Muscle of leg (tissue), 16 donors: ENCODE measurements at places on chromosomes 3 and 15.

DNA sequence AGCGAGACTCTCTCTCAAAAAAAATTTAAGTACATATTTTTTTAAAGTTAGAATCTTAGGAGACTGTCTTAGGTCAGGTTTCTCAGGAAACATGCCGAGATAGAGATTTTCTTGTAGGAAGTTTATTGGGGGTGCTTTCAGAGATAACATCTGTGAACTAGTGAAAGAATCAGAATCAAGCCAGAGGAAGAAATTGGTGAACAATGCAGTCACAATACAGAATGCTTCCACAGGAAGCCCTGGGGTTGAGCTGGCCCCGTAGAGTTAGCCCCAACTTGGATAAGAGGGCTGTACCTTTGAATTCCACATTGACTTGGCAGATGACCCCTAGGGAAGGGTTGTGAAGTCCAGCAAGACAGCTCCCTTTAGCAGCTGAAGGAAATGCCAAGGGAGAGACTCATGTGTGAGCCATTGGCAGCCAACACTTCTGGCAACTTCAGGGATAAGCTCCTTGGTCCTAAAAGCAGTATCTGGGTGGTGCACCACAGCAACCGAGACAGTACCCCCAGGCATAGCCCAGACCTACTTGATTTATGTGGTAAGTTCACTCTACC is 7.1 kb upstream of the PLCB2 start:
- no peak for DNase-seq

DNA sequence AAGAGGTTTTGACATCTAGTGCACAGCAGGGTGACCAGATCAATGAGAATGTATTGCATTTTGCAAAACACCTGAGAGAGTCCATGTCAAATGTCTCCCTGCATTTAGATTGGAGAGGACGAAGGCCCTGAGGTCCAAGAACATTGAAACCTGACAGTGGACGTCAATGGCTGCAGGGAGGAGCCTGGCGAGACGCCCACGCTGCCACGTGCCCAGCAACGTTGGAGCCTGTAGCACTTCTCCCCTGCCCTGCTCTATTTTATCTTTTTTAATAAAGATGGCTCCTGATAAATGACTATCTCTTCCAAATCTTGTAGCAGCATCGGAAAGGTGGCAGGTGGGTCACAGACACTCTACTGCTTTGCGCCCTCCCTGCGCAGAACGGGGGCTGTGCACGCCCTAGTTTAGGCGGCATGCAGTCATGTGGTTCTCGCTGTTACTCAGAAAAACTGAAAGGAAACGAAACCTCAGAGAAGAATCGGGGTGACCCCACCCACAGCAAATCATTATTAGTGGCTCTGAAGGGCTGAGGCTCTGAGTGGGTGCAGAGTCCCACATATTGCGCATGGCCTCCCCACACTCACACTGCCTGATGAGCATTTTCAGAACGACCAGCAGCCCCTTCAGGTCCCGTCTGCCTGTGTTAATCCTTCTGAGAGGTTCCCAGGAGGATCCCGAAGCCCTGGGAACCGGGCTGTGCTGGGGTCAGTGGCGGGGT is 62.5 kb upstream of the TAMM41 start:
- DNase-seq = no peak

- DNase-seq = peak; percentile 17
These were observed 65.6 kb upstream of the POLG start for GRCh38 chr15:89400116-89400781.

- no peak for DNase-seq
These were observed 1.5 kb downstream of the ARHGEF3 start for GRCh38 chr3:56800130-56800831.

- DNase-seq = no peak
These were observed 28.6 kb upstream of the SPATA12 start for GRCh38 chr3:57031631-57032541.

DNA sequence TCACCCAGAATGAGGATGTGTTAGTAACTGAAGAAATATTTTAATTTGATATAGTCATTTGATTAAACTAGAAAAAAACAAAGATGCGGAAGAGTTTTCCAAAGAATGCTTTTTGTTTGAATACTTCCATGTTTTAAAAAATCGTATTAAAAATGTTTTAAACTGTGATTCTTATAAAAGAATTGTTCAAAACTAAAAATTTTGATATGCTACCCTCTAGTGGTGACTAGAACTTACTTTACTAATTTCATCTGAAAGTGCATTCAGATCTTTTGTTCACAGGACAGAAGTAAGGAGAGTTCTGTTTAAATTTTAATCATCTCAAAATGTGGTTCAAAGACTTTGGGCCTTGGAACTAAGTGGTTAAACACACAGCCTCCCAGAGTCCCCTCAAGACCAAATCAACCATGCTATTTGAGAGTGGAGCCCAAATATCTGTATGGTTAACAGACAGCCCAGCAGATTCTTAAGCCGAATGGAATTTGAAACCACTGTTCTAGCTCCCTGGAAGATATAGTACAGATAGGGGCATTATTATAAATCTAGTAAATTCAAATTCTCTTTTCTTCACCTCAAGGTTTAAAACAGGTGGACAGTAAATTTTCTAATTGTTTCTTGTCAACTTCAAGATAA is 45.2 kb upstream of the SYNPR start:
- DNase-seq = no peak

DNA sequence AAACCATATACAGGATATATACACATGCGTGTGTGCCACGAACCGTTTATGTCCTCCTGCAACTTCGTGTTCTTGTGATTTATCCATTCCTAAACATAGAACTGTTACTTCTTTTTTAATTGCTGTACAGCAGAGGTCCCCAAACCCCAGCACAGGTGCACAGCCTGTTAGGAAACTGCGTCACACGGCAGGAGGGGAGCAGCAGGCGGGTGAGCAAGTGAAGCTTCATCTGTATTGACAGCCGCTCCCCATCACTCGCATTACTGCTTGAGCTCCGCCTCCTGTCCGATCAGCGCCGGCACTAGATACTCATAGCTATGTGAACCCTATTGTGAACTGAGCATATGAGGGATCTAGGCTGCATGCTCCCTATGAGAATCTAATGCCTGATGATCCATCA is 34.9 kb upstream of the NRROS start:
- no peak for DNase-seq
